BE2C (cell line): ENCODE measurements at places on chromosomes 11 and 22.

GRCh38 chr22:50612528-50613221 is 12.1 kb downstream of the MAPK8IP2 start:
- peak; percentile 50 for DNase-seq

- no peak for DNase-seq
Observed at GRCh38 chr11:111598148-111598547, 4.1 kb upstream of the SIK2 start.

DNA sequence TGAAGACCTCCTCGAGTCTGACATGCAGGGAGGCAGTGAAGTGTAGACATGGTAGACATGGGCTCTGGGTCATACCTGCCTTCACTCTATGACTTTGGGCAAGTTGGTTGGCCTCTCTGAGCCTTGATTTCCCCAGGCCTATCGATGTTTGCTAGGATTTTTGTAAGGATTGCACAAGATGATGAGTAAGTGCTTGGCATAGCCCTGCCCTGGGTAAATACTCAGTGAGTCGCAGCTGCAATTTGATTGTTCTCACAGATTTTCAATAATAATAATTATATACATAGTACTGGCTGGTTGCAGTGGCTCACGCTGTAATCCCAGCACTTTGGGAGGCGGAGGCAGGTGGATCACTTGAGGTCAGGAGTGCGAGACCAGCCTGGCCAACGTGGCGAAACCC is 18.1 kb downstream of the MCM5 start:
- no peak for DNase-seq

DNA sequence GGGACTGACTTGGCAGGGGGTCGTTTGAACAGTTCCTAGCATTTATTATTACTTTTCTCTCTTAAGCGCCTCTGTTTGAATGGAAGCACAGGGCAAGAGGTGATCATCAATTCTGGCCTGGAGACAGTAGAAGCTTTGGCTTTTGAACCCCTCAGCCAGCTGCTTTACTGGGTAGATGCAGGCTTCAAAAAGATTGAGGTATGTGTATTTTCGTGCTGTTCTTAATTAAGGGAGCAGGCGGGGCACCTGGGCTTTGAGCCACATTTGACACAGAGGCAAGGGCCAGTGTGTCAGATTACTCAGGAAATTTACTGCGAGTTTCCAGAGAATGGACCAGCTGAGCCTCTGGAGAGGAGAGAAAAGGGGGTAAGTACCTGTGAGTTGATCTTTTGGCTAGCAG is 102.4 kb upstream of the SORL1-AS1 start:
- no peak for DNase-seq

DNA sequence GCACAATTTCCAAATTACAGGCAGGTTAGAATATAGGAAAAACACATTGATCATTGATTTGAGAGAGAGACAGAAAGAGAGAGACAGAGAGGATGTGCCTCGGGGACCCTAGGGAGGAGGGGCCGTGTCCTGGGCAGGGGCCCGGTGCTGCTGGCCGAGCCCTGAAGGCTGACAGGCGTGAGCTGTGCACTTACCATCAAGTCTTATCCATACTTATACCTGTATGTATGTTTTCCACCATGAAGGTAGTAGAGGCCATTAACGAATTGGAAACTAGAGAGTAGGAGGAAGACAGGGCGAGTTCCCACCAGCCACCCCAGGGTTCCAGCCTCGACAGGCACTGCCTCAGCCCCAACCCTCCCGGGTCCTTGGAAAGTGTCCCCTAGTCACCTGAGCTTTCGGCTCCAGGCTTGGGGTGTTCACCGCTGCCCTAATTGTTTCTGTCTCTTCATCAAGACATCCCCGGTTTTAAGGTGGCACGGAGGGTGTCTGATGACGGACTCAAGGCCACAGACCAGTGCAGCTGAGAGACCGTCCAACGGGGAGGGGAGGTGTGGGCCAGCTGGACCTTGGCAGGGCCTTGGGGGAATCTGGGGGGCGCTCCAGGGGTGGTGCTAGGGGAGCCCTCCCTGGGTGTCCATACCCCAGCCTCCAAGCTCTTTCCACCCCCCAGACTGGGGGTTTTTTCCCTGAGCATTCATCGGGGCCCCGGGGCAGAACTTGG is 431.3 kb downstream of the TBC1D22A start:
- no peak for DNase-seq

- no peak for DNase-seq
Observed at GRCh38 chr11:118610225-118610772, 2.9 kb downstream of the PHLDB1 start.

GRCh38 chr11:60840470-60841430 is 1.2 kb upstream of the CCDC86 start:
- no peak for DNase-seq

DNA sequence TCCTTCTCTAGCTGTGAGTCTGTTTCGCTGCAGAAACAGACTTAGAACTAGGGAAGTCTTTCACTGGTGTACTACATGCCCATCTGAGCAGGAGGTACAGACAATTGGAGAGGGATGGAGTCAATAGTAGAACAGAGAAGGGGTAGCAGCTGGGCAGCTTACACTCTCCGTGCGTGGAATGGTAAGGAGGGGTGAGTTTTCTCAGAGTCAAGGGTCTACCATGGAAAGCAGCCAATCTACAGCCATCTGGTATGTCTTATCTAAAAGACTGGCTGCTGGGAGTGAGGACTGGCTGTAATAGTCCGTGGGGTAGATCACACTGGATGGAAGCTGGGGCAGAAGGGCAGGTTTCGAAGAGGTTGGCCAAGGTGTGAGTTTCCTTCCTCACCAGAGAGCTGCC is 137.3 kb upstream of the TENM4 start:
- no peak for DNase-seq

- DNase-seq = no peak
Observed at GRCh38 chr11:965206-965775, 39.6 kb downstream of the AP2A2 start.

GRCh38 chr11:1454576-1454975 is 32.0 kb downstream of the MOB2 start:
- DNase-seq = no peak

GRCh38 chr11:75539459-75540334 is 14.0 kb upstream of the GDPD5 start:
- no peak for DNase-seq

- no peak for DNase-seq
Observed at GRCh38 chr22:47259990-47260389, 497.5 kb downstream of the TBC1D22A start.

DNA sequence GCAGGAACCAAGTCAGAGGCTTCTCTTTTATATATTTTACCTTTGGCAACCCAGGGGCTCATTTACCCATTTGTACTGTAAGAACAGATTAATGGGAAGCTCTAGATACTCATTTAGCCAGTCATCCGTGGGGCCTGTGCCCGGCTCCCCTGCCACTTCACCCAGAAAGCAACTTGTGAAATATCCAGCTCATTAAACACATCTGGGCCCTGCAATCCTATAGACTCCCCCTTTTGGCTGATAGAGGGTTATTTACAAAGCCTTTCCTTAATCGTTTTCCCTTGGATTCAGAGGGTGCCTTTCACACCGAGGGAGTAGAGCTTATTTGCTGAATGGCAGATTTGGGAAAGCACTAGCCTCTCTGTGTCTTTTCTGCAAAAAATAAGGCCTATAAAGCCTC is 118.7 kb upstream of the SORL1-AS1 start:
- no peak for DNase-seq

DNA sequence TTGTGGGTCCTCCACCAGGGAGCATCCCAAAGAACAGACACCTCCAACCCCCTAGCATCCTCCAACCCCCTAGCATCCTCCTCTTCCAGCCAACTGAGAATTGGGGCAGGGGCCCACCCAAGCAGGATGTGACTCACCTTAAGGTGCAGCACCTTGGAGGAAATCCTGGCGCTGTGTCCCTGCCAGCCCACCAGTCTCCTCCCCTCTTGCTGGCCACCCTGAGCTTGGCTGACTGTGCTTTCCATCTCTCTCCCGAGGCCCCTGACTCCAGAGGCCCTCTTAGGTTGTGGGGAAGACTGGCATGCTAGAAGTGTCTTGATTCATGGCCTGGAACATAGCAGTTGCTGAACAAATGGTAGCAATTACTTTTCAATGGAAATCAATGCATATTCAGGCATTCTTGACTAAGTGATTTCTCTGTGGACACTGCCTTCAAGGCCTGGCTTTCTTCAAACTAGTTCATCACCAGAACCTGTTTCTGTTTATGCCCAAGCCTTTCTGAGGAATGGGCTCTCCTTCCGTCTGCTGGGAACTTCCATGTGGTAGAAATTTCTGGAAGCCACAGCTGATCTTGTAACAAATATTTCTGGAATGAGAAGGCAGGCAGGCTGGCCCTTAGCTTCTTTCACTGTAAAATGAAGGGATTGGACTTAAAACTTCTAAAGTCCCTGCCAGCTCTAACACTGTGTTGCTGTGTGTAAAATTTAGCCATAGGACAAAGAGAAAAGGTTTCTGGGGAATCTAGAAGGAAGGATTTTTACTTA is 60.5 kb downstream of the CEP164 start:
- no peak for DNase-seq

DNA sequence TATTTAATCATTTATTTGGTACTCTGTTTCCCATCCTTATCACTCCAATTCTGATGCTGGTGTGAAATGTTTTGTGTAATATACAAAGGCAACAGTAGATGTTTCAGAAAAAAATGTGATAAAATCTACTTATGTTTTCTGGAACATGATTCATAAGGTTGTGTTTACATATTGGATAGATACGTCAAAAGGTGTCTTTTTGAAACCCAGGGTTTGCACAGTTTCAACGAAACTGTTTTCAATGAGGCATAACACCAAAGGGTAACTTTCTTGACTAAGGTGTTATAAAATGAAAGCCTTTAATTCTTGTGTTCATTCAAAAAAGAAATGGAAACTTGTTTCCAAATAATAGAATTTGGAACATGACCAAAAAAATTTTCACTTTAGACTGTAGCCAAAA is 33.8 kb upstream of the HSD17B12 start:
- DNase-seq = no peak

- no peak for DNase-seq
Observed at GRCh38 chr22:18985780-18986179, 49.7 kb upstream of the PRODH start.

DNA sequence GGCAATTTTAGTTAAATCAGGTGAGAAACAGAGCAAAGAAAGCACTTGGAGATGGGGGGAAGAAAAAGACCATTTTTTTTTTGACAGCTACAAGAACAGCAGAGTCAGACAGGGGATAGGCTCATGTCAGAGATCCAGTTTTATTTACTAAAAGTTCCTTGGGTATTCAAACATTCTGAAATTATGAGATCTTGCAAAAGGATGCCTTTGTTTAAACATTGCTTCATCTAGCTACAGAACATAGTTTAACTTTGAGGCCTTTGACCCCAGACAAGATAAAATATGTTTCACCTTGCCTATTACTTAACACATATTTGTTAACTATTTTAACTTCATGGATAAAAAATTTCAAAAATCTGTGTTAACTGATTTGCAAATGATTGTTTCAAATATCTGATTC is 6.4 kb downstream of the GLYATL1 start:
- DNase-seq = no peak

DNA sequence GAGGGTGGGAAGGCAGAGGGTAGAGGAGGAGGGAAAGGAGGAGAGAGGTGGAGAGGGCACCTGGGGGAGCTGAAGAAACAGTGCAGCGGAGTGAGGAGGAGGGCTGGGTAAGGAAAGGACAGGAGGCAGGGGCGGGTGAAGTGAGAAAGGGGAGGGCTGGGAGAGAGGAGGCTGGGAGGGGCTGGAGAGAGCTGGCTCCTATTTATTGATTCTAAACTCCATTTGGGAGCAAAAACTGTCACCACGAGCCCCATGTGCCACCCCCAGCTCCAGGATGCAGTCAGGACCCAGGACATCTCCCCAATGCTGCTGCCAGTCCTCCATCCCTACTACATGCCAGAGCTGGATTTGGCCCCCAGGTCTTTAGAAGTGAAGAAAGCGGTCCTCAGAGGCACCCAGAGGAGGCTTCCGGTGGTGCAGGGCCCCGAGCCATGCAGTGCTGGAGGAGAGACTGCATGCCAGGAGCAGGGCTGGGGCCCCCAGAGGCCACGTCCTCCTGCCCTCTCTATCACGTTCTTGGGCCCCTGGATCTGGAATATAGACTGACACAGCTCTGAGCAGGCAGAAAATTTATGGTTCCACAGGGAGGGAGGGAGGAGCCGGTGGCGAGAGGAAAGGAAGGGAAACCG is 53.7 kb downstream of the SLC22A12 start:
- DNase-seq = peak; percentile 14

- DNase-seq = no peak
Observed at GRCh38 chr11:28911829-28912228, 803.6 kb downstream of the METTL15 start.

GRCh38 chr11:83115551-83115950 is 41.4 kb upstream of the PCF11 start:
- DNase-seq = no peak

DNA sequence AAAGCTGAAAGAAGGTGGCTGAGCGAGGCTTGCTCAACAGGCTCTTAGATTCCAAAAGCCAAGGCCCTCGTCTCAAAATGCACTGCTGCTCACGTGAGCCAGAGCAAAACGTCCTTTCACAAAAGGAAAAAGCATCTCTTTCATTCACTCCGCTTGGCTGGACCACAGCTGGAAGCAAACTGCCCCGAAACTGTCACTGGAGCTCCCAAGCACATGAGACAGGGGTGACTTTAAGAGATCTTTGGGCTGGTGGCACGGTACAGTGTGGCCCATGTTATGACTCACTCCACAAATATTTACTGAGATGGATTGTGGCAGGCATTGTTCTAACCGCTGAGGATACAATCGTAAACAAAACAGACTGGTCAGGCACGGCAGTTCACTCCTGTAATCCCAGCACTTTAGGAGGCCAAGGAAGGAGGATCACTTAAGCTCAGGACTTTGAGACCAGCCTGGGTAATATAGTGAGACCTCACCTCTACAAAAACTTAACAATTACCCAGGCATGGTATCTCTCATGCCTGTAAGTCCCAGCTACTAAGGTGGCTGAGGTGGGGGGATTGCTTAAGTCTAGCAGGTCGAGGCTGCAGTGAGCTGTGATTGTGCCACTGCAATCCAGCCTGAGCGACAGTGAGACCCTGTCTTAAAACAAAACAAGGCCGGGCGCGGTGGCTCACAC is 3.6 kb downstream of the PLA2G6 start:
- DNase-seq = peak; percentile 4

- DNase-seq = no peak
Observed at GRCh38 chr11:17790453-17790852, 55.9 kb downstream of the KCNC1 start.

GRCh38 chr11:45766469-45766868 is 38.5 kb upstream of the SLC35C1 start:
- no peak for DNase-seq

DNA sequence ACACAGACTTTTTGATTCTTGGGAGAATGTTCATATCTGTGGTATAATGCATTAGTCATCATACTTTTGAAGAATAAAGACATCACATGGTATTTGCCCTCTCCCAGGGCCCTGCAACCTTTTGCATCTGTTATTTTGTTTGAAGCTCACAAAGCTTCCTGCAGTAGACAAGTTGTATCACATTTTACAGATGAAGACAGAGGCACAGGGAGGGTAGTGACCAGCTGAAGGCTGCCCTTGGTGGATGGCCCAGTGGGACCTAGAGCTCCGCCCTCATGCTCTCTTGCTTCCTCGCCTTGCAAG is 66.4 kb downstream of the UBASH3B start:
- DNase-seq = no peak
